ENCODE measurements at places on chromosomes 12 and 14.

DNA sequence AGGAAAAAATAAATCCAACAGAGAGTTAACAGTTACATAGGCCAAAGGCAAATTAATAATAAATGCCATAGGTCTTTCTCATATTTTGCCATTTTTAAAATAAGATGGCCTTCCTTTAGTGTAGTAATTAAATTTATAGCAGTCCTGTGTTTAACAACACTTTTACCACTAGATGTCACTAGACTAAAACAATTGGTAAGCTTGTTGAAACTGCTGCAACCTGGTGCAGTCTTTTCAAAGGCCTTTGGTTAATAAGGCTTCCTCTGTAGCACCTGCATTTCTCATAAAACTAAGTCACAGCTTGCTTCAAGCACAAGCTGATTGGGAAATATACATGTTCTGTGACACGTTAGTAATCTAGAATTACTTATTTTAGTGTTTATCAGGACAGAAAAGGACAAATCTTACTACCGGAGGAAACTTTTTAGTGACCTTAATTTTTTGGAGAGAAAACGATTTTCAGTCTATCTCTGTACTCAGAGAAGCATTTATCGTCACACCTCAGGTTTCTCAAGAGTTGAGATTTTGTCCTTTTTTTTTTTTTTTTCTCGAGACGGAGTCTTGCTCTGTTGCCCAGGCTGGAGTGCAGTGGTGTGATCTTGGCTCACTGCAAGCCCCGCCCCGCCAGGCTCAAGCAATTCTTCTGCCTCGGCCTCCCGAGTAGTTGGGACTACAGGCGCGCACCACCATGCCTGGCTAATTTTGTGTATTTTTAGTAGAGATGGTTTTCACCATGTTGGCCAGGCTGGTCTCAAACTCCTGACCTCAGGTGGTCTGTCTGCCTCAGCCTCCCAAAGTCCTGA is 20.0 kb downstream of the BORCS5 start:
- peak; percentile 81 for DNase-seq

GRCh38 chr14:81829447-81829846 is 295.8 kb upstream of the SEL1L start:
- no peak for DNase-seq

GRCh38 chr14:97975216-97975615 is 1178.0 kb downstream of the VRK1 start:
- no peak for DNase-seq

DNA sequence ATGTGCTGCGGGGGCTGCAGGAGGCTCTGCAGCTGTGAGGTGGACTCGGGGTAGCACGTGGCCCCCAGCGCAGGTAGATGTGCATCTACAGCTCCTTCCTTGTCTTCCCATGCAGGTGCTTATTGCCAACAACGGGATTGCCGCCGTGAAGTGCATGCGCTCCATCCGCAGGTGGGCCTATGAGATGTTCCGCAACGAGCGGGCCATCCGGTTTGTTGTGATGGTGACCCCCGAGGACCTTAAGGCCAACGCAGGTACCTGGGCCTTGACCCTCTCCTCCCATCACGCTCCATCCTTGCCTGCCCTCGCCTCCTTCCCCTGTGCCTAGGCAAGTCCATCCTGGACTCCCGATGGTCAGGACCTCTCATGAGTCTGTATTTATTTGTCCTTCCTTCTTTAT is 51.4 kb downstream of the ACACB start:
- DNase-seq: no peak

DNA sequence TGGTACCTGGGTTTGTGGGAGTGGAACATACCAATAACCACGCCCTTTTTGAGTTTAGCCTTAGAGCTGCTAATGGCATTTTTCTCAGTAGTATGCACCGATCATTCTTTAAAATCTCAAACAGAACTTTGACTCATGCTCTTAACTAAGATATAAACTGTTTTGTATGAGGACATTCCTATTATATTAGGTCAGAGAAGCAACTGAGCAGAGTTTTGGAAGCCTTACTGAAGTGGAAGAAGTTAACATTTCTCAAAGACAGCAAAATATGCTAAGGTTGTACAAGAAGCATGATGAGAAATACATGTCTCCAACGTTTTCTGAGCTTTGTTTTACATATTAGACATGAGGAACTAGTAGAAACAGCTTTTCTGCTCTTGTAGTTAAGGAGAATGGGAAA is 819.2 kb downstream of the FSCB start:
- DNase-seq: peak; percentile 27

DNA sequence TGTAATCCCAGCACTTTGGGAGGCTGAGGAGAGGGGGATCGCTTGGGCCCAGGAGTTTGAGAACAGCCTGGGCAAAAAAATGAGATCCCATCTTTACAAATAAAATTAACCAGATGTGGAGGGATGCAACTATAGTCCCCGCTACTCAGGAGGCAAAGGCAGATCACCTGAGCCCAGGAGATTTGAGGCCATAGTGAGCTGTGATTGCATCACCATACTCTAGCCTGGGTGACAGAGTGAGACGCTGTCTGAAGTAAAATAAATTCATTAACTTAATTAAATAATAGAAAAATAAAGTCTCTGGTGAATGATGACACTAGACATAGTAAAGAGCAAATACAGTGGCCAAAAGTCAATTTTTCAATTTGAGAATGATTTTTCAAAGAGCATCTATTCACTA is 16.1 kb upstream of the PLEKHA5 start:
- no peak for DNase-seq

DNA sequence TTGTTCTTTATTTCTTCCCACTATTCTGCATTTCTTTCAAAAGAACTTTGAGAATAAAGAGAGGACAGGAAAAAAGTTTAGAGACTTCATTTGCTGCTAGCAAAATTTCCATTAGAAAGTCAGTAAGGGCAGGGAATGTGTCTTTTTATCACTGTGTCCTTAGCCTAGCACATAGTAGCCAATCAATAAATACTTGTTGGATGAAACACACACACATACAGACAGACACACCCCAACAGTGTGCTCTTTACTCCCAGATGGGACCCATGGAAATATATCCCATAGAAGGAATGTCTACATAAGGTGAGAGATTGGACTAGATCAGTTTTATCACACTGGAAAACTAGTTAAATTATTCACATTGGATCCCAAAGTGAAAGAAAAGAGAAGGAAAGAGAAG is 21.1 kb upstream of the ARID2 start:
- DNase-seq: no peak

DNA sequence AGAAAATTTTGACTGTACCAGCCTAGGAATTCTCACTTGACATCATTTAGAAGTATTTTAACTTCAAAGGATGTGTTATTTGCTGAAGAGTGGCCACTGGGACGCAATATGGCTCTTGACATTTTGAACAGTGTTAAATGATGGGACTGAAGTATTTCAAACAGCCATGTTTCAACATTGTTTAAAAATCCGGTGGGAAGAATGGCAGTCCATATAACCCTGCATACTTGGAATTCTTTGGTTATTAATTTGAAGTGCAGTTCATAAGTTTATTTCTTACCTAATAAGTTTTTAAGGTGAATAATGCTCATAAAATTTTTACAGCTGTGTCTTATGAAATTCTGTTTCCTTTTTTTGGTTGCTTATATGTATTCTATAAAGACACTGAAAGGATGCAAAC is 8.3 kb downstream of the TMTC2 start:
- DNase-seq: no peak

DNA sequence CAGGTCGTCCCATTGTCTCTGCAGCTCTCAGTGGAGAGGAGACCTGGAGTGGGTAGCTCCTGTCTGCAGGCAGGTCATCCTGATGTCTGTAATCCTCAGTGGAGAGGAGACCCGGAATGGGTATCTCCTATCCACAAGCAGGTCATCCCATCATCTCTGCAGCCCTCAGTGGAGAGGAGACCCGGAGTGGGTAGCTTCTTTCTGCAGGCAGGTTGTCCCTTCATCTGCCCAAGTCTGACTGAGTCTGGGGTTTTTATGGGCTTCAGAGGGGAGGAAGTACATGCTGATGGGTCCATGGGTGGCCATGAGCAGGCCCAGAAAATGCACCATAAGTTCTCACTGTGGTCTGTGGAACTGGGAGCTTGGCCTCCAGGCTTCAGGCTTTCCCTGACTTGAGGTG is 28.9 kb upstream of the PAPLN start:
- DNase-seq: no peak

GRCh38 chr14:57493467-57494181 is at the start of gene CCDC198:
CCDC198 (minus strand) TSS chr14:57493857; CDS start chr14:57493715, 142 bp downstream.
- no peak for DNase-seq

- no peak for DNase-seq
Measured at GRCh38 chr14:33808187-33808586, 142.7 kb downstream of the EGLN3 start.

- no peak for DNase-seq
Measured at GRCh38 chr12:130246560-130246959, 84.3 kb downstream of the FZD10 start.

- no peak for DNase-seq
Measured at GRCh38 chr14:89371585-89372511, 45.2 kb downstream of the FOXN3 start.

- DNase-seq: no peak
Measured at GRCh38 chr14:76950055-76951020, 78.2 kb downstream of the IRF2BPL start.

GRCh38 chr14:50031602-50032313 is 84.6 kb downstream of the VCPKMT start:
- DNase-seq: no peak

- DNase-seq: no peak
Measured at GRCh38 chr14:65173973-65174693, 71.8 kb upstream of the MAX start.

Measured in fibroblast of the conjunctiva (primary cell).